HuH-7.5 (cell line): ENCODE measurements at places on chromosomes 3 and 15.

GRCh38 chr3:76871655-76872054, 168.2 kb upstream of the ROBO2 start:
- no peak for DNase-seq

- no peak for DNase-seq
Observed at GRCh38 chr15:50939911-50940310, 31.4 kb downstream of the AP4E1 start.

- DNase-seq = peak; percentile 44
Observed at GRCh38 chr3:161042023-161042501, 63.1 kb downstream of the B3GALNT1 start.

- DNase-seq = no peak
Observed at GRCh38 chr15:70528270-70528706, 235.1 kb downstream of the UACA start.

- no peak for DNase-seq
Observed at GRCh38 chr3:55648591-55649318, 161.6 kb upstream of the WNT5A start.
